ENCODE measurements at places on chromosomes 1 and 21.
A peak's percentile ranks its signal among the peaks of the same experiment; 100 is the strongest.

DNA sequence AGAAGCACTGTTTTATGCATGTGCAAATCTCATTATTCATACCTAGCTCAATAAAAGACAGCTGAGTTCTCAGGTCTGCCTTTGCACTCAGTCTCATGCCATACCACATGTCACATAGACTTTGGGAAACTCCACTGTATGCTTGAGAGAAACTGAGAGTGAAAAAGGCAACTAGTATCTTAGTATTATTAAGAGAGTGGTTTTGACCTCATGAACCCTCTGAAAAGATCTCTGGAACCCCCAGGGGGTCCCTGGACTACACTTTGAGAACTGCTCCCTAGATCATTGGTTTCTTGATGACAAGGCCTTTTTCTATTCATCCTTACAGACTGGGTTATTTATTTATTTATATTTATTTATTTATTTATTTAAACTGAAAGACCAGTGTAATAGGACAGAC, 3.7 kb upstream of the RHEX start:
- DNase-seq: no peak

- DNase-seq: no peak
Measured at GRCh38 chr1:15707239-15707925, 23.3 kb downstream of the PLEKHM2 start.

- DNase-seq: no peak
Measured at GRCh38 chr1:231670755-231671154, 44.2 kb downstream of the DISC1 start.

DNA sequence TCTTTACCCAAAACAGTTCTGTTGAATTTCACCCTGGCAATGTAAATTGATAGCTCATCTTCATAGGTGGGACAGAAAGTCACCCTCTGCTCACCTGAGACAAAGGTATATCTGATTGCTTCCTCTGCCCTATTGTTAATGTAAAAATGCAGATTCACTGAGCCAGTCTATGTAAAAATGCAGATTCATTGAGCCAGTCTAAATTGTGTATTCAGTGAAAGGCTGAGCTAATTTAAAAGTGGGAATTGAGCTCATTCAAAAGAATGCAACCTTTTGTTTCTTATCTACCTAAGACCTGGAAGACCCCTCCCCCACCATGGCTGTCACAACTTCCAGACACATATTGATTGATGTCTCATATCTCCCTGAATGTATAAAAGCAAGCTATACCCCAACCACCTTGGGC, 4.8 kb upstream of the MYSM1 start:
- no peak for DNase-seq

DNA sequence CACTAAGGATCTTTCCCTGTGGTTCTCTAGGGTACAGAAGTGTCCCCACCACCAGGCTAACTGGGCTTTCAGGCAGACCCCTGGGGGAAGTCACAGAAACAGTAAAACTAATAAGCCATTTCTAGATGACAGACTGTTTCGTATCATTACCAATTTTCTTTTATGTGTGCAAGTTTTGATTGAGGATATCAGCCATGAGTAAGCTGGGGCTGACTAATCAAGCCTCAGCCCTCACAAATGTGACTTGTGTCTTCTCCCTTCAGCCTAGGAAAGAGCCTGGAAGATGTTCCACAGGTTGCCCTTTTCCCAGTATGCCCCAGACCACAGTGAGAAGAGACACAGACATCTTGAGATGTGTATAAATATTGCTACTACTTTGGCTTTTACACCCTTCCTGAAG, 10.5 kb downstream of the PTGFRN start:
- no peak for DNase-seq

- no peak for DNase-seq
Measured at GRCh38 chr1:37765916-37766664, 1.2 kb upstream of the EPHA10 start.

GRCh38 chr1:226511296-226511695, 37.3 kb upstream of the STUM start:
- DNase-seq: no peak

DNA sequence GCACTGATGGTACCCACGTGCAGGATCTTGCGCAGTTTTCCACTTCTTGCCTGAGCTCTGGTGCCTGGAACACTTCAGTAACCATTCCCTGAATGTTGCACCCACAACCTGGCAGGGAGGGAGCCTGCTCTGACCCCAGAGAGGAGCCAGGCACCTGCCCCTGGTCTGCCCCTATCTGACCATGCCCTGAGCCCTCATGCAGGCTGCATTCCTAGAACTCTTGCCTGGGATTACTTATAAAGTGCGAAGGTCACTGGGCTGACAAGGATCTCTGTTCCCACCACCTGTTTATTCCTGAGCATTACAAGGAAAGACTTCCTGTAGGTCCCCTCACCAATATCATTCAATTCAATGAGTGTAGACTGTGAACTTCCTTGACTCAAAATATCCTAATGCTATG, 191.9 kb upstream of the FMN2 start:
- DNase-seq: no peak

GRCh38 chr1:228309326-228310067, 97.1 kb downstream of the TRIM11 start:
- no peak for DNase-seq

GRCh38 chr1:157176591-157177121, 38.5 kb upstream of the ETV3 start:
- no peak for DNase-seq

- no peak for DNase-seq
Measured at GRCh38 chr1:68167211-68167610, 65.1 kb downstream of the WLS start.

- no peak for DNase-seq
Measured at GRCh38 chr1:30274173-30274970, 449.0 kb downstream of the MATN1 start.

GRCh38 chr1:28538286-28538685, 14.6 kb upstream of the TRNAU1AP start:
- DNase-seq: no peak

GRCh38 chr1:2556277-2556677, at the start of gene TNFRSF14:
Gene TNFRSF14 (plus strand): TSS chr1:2556371. CDS start chr1:2556665, 294 bp downstream.
- peak; percentile 73 for DNase-seq

DNA sequence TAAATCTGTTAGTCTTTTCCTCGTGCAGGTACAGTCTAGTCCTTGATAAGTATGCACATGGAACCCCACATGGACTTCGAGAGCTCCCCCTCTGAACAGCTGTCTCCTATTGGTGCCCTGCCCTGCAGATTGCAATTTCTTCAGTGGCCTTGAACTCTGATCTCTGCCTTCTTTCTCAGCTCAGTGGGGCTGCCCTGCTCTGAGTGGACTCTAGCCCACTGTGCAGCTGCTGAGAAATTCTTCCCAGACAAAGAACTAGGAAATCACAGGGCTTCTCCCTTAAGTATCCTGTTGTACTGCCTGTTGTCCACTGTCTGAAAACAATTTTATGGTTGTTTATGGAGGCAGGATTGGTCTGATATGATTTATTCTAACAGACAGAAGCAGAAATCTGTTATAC, 38.2 kb downstream of the ADAM30 start:
- DNase-seq: no peak

GRCh38 chr1:178870944-178871343, at the start of gene ANGPTL1:
Gene ANGPTL1 (minus strand): TSS chr1:178871077. CDS start chr1:178865776, 5,301 bp downstream.
- DNase-seq: no peak

DNA sequence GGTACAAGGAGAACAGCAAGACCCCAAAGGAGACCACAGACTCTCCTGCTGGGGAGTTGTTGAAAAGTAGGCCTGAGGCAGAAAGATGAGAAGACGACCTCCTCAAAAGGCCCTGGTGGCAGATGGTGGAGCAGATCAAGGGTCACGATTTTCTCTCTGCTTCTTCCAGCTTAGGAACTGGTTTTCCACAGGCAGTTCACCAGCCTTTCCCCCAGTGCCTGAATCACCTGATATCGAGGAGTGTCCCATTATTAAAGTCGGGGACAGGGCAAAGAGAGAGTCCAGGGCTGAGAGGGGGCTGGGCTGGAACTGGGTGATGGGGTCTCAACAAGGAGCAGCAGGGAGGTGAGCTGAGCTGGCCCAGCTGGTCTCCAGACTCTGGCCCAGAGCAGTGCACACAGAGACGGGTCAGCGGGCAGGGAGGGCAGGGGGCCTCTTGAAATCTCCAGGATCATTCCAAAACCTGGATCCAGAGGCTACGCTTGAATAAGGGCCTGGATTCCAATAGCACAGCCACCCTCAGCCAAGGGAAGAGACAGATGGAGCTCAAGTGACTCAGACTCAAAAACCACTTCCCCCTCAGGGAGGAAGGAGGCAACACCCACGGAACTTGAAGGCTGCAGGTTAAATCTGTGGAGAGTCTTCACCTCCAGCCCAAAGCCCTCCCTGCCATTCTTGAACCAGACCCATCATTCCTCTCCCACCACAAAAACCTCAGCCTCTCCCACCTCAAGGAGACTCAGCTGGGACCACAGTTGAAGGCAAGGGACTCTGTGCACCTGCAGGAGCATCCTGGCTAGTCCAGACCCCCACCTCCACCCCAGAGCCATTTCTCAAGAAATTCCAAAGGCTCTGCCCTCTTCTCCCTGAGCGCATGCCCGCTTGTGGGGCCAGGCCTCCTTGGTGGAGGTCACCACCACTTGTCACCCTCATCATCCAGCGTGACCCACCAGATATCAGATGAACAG, at the start of gene S100A5:
S100A5 (minus strand) TSS at position 541 of the 968 bp plus-strand sequence. CDS start 743 bp downstream, outside the sequence.
- no peak for DNase-seq

DNA sequence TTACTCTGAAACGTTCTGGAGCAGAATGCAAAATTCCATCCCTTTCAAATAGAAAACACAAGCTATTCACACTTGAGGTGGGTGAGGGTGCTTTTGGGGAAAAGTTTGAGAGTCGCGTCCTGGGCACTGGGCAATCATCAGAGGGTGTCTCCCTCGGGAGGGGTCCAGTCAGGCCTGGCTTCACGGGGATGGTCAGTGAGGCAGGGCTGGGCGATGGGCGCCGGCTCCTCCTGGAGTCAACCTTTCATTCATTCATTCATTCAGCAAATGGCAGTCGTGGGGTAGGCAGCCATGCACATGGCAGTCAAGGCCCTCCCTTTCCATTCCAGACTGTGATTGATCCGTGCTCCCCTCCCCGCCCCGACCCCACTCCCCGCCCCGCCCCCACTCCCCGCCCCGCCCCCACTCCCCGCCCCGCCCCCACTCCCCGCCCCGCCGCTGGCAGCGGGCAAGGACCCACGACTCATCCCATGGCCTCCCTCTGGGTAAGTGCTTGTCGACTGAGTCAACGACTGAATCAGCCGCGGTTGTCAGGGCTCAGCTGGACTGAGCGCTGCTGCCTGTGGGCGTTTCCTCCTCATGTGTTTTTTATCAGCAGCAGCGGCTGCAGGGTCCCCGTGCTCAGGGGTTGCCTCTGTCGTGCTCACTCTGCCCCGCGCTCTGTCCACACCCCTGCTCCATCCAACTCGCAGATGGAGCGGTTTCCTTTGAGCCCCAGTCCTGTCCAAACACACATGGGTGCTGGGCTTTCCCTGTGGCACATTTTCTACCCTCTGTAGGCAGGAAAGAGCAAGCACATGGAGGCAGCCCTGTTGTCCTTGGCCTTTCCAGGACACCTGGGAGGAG, 12.5 kb upstream of the SPSB1 start:
- DNase-seq: peak; percentile 16

DNA sequence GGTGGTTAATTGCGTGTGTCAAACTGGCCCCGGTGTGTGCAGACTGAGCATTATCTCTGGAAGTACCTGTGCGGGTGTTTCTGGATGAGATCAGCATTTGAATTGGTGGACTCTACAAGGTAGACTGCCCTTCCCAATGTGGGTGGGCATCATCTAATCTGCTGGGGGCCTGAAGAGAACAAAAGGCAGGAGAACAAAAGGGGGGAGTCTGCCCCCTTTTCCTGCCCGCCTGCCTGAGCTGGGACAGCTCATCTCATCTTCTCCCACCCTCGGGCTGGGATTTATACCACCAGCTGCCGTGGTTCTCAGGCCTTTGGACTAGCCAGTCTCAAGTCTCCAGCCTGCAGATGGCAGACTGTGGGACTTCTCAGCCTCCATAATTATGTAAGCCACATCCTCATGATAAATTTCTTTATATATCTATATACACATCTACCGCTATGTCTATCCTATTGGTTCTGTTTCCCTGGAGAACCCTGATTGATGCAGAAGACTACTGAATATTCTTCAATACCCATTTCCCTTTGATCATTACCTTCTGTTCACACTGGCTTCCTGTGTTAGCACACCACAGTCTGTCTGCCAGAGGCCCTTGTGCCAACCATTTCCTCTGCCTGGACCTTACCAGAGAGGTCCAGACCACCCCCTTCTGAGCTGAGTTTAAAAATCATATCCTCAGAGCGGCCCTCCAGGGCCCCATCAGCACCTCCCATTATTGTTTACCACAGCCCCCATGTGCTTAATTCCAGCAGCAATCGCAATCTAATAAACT, 25.2 kb downstream of the RCAN1 start:
- DNase-seq: no peak

DNA sequence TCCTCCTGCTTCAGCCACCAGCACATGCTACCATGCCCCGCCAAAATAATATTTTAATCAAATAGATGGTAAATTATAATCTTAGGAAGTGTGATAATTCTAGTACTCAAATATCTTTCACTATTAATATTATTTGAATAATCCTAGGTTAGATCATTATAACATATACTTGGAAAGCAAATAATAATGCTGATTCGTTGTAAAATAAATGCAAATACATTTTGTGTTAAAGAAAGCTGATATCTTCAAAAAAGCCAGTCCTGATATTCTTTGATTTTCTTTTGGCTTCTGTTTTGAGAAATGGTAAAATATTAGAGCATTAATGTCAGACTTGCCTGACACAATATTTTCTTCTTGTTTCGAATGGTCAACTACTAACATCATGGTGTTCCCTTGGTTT, 116.3 kb upstream of the ADAMTS5 start:
- no peak for DNase-seq

- DNase-seq: peak; percentile 62
Measured at GRCh38 chr1:153536012-153536670, 350 bp upstream of the S100A6 start.

- DNase-seq: no peak
Measured at GRCh38 chr1:221994274-221994698, 252.4 kb upstream of the DUSP10 start.

DNA sequence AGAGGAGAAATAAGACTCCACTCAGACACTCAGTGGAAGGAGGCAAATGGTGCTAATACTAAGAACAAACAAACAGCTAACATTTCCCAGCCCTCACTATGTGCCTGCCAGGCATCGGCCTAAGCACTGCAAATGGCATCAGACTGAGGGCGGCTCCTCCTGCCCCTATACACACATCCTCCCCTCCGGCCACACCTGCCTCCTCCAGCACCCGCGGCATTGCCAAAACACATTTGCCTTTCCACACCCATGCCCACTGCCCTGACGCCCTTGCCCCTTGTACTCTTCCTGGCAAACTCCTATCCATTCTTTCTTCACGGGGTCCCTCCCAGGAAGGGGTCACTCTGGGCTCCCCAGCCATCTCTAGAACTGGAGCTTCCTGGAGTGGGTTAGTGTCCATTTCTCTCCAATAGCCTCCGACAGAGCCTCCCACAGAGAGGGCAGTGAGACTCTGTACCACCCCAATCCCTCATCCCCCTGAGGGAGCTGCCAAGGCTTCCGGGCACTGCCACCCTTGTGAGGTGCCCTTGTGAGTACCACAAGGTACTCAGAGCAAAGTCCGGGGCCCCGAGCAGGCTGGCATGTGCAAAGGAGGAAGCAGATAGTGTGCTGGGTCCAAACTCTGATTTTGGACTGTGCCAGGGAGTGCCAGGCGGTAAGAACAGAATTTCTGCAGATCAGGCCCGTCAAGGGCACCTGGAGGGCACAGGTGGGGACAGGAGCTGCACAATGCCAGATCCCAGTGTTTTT, 959 bp downstream of the AKR7A3 start:
- DNase-seq: no peak

GRCh38 chr1:175572932-175573868, 170.2 kb downstream of the TNR start:
- no peak for DNase-seq

- no peak for DNase-seq
Measured at GRCh38 chr1:21874328-21874727, 62.3 kb downstream of the LDLRAD2 start.

GRCh38 chr1:224251741-224252146, 68.7 kb downstream of the DEGS1 start:
- DNase-seq: no peak
